ENCODE measurements at places on chromosomes 16 and 17.
A peak's percentile ranks its signal among the peaks of the same experiment; 100 is the strongest.

GRCh38 chr17:70171159-70171558 lies 1.8 kb downstream of the KCNJ2 start:
- no peak for DNase-seq

DNA sequence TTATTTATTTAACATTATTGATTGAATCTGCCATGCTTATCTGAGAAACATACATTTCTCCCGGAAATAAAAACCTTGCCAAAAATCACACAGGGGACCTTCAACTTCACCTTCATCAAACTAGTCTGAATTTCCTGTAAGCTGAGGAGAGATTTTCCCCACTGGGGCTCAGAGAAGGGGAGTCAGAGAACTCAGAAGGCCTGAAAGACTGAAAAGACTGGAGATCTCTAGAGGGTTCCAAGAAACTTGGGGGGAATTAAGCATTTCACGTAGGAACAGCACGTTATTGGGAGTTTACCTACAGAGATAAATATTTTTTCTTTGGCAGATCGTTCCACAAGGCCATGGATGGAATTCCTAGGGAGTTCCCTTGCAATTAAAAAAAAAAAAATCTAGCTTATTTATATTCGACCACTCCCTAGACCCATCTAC lies 528 bp upstream of the NOL11 start:
- no peak for DNase-seq

- no peak for DNase-seq
These were observed 18.0 kb upstream of the PMFBP1 start for GRCh38 chr16:72189865-72190371.

GRCh38 chr16:14164916-14165662 lies 94.0 kb downstream of the MRTFB start:
- DNase-seq, result no peak

GRCh38 chr17:50063561-50064252 lies 7.8 kb downstream of the ITGA3 start:
- no peak for DNase-seq

DNA sequence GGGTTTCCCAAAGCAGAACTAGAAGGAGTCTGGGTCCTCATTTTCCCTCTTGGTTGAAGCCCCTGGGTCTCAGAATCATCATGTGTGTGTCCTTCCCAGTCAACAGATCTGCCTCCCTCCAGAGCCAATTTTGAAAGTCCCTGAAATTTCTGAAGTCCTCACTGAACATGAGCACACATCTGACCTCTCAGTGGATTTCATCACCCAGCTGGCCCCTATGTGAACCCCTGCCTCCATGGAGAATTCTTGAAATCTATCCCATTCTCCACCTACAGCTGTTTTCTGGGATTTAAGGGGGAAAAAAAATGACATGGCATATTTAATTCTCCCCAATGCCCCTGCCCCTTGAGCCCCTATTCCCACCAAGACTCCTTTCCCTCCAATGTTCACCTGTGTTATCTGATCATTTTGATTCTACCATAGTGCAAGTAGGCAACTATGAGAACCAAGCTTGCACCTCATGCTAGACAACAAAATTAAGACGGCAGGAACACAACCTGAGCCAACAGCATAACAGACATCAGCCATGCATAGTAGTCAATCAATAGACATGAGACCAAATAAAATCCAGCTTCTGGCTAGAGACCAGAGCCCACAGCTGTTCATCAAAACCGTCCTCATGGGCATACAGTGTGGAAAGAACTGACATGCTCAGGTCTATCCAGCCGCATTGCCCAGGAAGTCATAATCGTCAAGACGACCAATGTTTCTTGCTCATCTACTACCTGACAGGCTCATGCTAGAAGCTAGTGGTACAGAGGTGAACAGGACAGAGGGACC lies 14.9 kb downstream of the SOX9 start:
- DNase-seq, result no peak

DNA sequence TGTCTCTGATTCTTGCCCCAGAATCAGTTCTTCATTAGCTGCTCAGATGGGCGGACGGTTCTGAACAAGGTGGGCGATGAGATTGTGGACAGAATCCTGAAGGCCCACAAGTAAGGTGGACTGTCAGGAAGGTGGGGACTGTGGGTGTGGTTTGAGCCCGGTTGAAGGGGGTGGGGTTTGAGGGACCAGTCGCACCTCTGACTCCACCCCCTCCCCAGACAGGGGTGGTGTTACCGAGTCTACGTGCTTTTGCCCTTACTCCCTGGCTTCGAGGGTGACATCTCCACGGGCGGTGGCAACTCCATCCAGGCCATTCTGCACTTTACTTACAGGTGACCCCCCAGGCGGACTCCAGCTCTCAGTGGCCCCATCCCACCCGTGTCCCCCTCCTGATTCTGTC lies 11.3 kb downstream of the PLD2 start:
- DNase-seq, result no peak

DNA sequence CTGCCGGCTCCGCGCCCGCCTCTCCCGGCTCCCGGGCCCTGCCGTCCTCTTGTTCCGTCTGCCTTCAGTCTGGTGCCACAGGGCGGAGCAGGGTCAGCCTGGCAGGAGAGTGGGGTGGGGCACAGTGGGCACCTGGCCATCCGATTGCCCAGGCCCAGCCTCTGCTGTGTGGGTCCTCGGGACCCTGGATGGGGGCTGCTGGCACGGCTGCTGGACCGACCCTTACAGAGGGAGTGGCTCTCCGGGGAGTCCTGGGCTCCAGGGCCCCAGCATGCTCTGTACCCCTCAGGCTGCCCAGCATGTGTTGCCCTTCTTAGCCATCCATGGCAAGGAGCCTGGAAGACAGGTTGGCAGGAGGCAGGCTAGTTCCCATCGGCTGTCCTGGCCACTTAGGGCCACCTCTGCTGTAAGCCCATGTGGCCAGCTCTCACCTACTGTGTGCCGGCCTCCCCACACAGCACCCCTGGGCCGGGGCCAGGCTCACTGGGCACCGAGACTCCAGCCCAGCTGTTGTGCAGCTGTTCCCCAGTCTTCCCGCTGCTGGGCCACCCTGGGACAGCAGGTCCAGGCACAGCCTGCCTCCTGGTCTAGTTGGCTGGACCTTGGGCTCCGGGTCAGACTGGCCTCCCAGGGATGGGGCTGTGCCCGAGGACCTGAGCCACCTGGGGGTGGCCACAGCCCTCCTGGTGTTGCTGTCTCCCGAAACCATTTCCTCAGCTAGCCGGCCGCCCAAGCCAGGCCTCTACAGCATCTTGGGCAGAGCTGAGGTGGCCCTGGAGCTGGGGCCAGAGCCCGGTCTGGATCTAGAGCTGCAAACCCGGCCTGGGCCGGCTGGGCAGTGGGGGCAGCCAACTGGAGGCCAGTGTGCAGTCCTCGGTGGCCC lies 24.9 kb downstream of the BAHCC1 start:
- DNase-seq, result no peak

- no peak for DNase-seq
These were observed 990 bp downstream of the DOK4 start for GRCh38 chr16:57485091-57485915.

GRCh38 chr17:34756637-34757021 lies 177.2 kb downstream of the TMEM132E start:
- no peak for DNase-seq

- DNase-seq, result peak; percentile 78
These were observed at the start of gene POLR2C for GRCh38 chr16:57462209-57462977. Gene POLR2C, plus strand, starts transcription at chr16:57462679. Its CDS starts 46 bp downstream, at chr16:57462725.

GRCh38 chr17:79537061-79537460 lies 73.8 kb downstream of the RBFOX3 start:
- no peak for DNase-seq

- no peak for DNase-seq
These were observed 17.5 kb downstream of the MAP3K14 start for GRCh38 chr17:45299361-45299760.

GRCh38 chr17:8725881-8726876 lies 18.5 kb downstream of the CCDC42 start:
- DNase-seq, result no peak

- DNase-seq, result peak; percentile 81
These were observed 238.7 kb upstream of the CIBAR2 start for GRCh38 chr16:85350973-85351372.

DNA sequence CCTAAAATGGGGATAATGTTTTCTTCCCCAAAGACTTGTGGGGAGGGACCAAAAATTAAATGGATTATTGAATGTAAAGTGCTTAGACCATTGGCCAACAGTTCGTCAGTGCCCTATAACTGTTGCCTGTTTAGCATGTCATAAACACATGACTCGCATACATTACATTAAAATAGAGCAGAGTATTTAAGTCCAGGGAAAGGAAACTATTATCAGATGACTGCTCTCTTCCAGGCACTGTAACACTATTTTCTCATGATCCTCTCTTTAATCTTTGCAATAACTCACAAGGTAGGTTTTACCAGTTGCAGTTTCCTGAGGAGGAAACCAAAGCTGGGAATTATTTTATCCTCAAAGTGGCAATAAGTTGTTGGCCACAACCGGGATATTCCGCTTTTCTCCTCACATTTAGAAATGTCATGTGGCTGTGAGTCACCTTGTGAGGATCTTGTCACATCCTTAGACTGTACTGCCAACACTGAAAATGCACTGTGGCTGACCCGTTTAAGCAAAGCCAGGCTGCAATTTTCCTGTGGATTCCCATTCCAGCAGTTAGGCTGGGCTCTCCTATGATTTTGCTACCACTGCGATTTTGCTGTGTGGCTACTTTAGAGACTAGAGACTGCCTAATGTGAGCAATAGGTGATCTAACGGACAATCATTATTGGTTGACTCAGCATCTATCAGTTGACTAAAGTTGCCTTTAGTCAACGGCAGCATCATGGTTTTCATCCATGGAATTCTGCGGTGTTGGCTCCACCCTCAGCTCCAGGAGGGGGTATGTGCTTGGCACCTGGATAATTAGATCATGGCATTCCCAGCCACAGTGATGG lies 58.3 kb upstream of the DHX40 start:
- DNase-seq, result no peak

GRCh38 chr17:35749560-35750412 lies 3.3 kb downstream of the GAS2L2 start:
- no peak for DNase-seq

- peak; percentile 64 for DNase-seq
These were observed 467.3 kb downstream of the KCNJ2 start for GRCh38 chr17:70636517-70637133.

- no peak for DNase-seq
These were observed 30.6 kb downstream of the IL21R start for GRCh38 chr16:27432558-27432957.
